Mucosa of gallbladder (tissue), 1 donor: ENCODE measurements at places on chromosomes 1 and 21.

GRCh38 chr1:1299686-1300351 is 7.9 kb downstream of the ACAP3 start:
- DNase-seq, result no peak

- no peak for DNase-seq
Measured at GRCh38 chr1:7430047-7430608, 341.0 kb upstream of the VAMP3 start.

- peak; percentile 19 for DNase-seq
Measured at GRCh38 chr1:113109908-113110554, 37.0 kb downstream of the LRIG2 start.

GRCh38 chr1:151606384-151606783 is 5.5 kb upstream of the SNX27 start:
- DNase-seq, result peak; percentile 31

GRCh38 chr1:59314776-59315528 is 18.1 kb downstream of the FGGY start:
- DNase-seq, result no peak

DNA sequence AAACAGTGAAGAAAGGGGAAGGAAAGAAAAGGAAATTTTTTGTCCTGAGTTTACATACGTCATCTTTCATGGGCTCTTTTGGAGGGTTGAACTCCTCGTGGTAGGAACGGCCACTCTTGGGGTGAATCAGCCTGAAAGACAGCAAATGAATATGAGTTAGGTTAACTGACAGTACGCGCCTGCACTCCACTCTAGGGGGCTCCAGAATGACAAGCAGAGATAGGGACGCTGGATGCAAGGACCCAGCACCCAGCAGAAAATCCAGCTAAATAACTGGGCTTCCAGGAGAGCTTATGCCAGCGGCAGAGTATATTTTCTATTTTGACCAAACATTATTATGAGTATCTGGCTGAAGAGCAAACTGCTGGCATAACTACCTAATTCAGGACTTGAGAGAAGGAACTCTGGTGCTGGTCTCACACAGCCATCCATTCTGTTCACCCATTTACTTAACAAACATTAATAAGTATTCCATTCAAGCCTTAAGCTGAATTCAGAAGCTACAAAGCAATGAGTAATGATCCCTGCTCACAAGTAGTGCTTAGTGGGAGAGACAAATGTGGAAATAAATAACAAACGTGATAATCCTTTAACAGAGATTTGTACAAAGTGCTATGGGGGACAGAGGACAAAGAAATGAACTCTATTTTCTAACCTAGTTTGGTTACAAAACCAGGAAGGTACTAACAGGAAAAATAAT is 22.1 kb downstream of the AK2 start:
- DNase-seq, result no peak

- no peak for DNase-seq
Measured at GRCh38 chr1:150987924-150988323, 5.8 kb downstream of the ANXA9 start.

DNA sequence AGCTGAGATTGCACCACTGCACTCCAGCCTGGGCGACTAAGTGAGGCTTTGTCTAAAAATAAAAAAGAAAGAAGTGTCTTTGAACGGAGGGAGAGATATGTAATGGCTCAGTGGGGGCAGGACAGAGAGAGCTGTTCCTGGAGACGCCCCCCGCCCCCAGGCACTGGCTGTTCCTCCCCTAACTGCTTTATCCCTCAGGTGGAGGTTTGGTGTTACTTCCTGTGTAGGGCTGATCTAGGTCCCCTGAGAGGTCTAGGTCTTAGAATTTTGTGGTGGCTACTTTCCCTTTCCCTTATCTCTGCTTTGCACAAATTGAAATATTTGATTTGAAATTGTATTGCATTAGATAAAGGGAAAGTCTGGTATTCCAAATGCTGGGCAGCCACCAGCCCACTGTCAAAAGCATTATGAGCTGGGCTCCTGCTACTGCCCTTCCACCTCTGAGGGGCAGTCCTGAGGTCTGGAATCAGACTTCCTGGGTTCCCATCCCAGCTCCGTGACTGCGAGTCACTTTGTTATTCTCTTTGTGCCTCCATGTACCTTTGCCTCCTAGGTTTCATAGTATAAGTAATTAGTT is 134.8 kb upstream of the KIF26B start:
- DNase-seq, result no peak

GRCh38 chr1:221908573-221908972 is 166.7 kb upstream of the DUSP10 start:
- DNase-seq, result no peak

DNA sequence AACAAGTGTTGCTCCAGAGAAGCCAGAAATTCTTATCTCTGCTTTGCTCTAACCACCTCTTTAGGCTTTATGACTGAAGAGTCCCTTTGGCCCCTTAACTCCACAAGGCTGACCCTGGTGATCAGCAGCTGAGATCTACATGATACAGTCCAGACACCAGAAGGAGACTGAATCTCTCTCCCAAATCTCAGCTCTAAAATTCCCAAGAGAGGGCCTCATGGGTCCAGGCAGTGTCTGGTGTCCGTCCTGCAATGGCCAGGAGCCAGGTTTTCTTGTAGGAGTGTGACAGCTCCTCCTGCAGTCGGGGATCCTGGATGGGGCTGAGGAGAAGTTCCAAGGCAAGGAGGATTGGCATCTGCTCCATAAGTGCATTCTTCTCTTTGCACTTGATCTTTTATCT is 35.3 kb downstream of the L1TD1 start:
- DNase-seq, result no peak

DNA sequence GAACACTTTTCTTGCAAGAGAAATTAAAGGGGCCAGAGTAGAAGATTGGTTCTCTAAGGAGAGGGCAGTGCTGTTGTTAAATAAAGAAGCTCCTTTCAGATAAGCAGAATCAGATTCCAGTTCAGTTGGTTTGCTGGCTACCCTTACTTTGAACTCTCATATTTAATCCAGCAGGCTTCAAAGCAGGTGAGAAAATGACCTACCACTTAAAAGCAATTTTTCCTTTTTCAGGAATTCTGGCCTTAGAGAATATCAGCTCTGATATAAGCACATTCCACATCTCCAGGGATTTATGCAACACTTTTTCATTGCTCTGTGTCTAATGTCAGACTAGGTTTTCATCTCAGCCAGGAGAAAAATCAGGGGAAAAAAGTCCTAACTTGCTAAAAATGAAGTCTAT is 28.7 kb downstream of the WNT2B start:
- DNase-seq, result no peak

DNA sequence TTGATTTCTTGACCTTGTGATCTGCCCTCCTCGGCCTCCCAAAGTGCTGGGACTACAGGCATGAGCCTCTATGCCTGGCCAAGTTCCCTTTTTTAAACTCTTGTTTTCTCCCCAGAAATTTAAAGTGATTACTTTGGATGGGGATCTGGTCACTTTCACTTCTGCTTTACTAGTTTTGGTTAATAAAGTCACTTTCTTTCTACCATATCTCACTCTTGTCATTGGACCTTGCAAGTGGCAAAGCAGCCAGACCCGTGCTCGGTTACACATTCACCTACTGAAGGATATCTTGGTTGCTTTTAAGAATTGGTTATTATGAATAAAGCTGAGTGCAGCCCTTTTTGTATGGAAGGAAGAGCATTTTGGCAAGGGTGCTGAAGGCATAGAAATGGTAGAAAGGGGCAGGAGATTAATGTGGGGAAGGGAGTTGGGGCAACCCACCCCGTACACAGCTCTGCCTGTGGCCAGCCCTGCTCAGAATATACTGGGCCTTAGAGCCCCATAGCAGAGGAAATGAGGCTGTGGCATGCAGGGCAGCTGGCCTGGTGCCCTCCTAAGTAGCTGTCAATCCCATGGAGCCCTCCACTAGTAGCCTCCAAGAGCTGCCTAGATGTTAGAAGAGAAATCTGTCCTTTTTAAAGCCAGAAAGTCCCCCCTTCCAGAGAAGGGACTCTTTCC is 40.7 kb downstream of the CD2 start:
- no peak for DNase-seq

GRCh38 chr1:44013949-44014348 is 17.3 kb downstream of the SLC6A9 start:
- DNase-seq, result no peak

GRCh38 chr1:110383251-110383990 is 7.4 kb downstream of the SLC16A4 start:
- no peak for DNase-seq

DNA sequence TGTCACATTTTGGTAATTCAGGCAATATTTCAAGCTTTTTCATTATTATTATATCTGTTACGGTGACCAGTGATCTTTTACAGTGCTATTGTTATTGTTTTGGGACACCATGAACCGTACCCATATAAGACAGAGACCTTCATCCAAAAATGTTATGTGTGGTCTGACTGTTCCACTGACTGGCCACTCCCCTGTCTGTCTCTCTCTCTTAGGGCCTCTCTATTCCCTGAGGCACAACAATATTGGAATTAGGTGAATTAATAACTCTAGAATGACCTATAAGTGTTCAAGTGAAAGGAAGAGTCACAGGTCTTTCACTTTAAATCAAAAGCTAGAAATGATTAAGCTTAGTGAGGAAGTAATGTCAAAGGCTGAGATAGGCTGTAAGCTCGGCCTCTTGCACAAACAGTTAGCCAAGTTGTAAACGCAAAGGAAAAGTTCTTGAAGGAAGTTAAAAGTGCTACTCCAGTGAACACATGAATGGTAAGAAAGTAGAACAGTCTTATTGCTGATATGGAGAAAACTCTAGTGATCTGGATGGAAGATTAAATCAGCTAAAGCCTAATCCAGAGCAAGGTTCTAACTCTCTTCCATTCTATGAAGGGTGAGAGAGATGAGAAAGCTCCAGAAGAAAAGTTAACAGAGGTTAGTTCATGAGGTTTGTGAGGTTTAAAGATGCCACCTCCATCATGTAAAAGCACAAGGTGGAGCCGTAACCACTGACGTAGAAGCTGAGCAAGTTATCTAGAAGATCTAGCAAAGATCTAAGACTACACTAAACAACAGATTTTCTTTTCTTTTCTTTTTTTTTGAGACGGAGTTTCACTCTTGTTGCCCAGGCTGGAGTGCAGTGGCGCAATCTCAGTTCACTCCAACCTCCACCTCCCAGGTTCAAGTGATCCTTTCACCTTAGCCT is 19.7 kb upstream of the DIPK1A start:
- DNase-seq, result peak; percentile 47

DNA sequence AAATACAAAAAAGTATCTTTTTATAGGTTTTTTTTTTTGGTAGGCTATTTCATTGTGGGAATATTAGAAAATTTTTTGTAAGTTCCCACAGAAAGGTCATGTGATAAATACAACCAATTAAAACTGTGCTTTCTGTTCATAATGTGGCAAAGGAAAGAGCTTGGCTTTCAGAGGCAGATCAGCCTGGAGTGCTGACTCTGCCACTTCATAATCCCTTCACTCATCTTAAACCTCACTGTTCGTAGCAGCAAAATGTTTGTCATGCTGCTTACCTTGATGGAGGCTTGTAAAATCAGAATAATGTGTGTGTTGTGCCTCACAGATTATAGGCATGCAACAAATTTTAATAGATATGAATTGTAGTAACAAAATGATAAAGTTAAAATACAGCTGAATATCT is 176.8 kb downstream of the ZP4 start:
- DNase-seq, result no peak

GRCh38 chr1:109112652-109113285 is 1.1 kb upstream of the ELAPOR1 start:
- peak; percentile 92 for DNase-seq

GRCh38 chr1:26994020-26994786 is 711 bp downstream of the TRNP1 start:
- no peak for DNase-seq

- DNase-seq, result no peak
Measured at GRCh38 chr1:56562891-56563452, 16.4 kb downstream of the PLPP3 start.
